ENCODE measurements at places on chromosomes 6 and 20.

- no peak for ATAC-seq
These were observed 992.5 kb upstream of the CITED2 start for GRCh38 chr6:140366991-140367390.

GRCh38 chr6:36133912-36134311, 3.6 kb downstream of the MAPK13 start:
- no peak for ATAC-seq

GRCh38 chr6:150028799-150029198, 3.5 kb upstream of the RAET1L start:
- ATAC-seq: no peak

- no peak for ATAC-seq
These were observed 76.5 kb downstream of the CDKAL1 start for GRCh38 chr6:20610636-20611370.
